ENCODE measurements at places on chromosomes 4 and X.

- peak; percentile 17 for DNase-seq
These were observed at the start of gene GALNT7 for GRCh38 chr4:173168396-173169177. TSS of gene GALNT7 (plus strand) at chr4:173168811. CDS start at chr4:173168836, 25 bp downstream.

DNA sequence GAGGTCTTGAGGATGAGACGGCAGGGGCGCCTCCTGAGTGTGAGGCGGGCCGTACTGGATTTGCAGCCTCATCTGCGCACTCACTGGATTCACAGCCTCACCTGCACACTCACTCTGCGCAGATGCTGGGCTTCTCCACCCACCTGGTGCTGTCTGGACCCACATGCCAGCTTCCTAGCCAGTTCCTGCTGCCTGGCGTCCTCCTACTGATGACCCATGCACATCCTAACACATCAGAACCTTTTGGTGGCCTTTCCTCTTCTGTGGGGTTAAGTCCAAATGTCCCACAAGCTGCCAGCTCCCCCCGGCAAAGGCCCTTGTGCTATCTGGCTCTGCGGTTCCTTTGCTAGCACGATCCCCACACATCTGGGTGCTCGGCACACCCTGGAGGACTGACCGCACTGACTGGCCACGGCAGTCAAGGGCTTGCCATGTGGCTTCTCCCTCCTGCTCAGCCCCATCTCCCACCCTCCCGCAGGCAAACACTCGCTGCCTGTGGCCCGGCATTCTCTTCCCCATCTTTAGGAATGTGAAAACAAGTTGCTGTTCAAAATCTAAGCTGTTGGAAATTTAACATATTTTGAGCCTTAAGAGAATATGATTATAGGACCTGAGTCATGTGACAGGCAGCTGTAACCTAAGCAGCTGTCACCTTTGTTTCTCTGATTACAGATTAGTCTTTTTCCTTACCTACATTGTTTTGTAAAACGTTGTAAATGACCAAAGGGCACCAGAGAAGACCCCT is 39.4 kb upstream of the AFAP1 start:
- DNase-seq = no peak

DNA sequence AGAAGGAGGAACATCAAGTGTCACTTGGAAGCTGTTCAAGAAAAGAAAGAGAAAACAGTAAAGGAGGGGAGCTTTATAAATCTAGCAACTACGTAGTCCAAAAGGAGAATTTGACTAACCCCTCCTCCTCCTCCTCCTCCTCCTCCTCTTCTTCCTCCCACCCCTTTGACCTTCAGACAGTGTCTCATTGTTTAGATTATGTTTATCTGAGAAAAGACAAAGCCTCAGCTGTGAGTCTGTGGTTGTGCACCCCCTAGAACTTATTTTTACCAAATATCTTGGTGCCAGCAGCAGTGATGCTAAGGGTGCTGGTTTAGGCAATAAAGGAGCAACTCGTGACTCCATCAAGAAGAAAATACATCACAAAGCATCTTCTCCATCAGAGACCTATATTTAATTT is 68.9 kb upstream of the BMP2K start:
- no peak for DNase-seq

GRCh38 chrX:110241816-110242215 is 76.1 kb downstream of the AMMECR1 start:
- DNase-seq = no peak

GRCh38 chr4:115790812-115791211 is 677.4 kb upstream of the NDST4 start:
- DNase-seq = no peak

Measured in tibial nerve (tissue), 4 donors.